M059J (cell line): ENCODE measurements at places on chromosomes 3 and 15.

- peak; percentile 41 for DNase-seq
Observed at GRCh38 chr3:114155370-114155821, 23.5 kb downstream of the DRD3 start.

DNA sequence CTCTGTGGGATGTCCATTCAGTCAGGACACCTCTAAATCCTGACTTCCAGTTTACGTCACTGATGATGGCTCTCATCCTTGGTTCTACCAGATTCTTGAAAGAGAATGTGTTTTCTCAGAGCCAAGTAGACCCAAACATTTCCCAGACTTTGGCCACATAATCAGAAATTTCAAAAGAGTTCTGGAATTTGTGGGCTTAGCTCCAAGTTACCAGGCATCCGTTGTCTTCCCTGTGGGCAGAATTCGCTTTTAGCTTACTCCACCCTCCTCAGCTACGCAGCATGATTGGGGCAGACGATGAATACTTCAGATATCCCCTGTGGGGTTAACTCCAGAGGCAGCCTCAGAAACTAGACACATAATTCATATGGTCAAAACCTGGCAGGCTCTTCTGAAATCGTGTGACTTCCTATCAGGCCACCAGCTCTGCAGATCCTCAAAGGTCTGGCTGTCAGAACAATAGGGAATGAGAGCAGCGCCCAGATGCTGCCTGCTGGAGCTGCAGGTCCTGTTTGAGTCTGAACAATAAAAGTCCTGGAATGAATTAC is 30.6 kb downstream of the CRTC3 start:
- peak; percentile 84 for DNase-seq

DNA sequence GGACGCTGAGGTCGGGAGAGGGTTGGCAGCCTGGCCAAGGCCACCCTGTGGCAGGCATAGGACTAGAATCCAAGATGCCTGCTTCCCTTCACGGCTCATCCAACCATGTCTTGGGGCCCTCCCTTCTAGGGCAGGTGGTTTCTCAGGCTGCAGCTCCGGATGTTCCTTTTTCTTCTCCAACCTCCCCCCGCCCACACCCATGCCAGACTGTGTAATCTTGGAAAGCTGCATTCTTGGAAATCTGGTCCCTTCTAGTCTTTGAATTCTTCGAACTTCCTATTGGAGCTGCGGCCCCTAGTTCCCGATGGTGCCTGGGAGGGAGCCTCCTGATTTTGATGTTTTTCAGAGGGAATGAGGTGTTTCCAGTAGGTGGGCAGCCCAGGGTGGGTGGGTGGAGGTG is 109.8 kb downstream of the FBLN2 start:
- no peak for DNase-seq

GRCh38 chr3:141881702-141882101 is 5.3 kb downstream of the ATP1B3 start:
- DNase-seq = no peak

DNA sequence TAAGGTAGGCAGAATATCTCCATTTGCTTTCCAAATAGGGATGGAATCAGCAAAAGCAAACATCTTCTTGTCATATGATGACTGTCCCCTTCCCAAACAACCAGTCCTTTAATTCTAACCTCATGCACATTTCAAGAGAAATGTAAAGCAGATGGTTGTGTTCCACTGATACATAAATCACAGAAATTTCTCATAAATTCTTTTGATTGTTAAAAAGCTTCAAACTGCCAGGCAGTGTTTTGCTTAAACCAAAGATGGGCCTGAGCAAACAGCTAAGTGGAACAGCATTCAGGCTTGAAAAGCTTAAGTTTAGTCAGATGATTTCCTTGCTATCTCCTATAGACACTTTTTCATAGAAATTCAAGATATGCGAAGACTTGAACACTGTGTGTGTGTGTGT is 74.3 kb upstream of the SOX2 start:
- DNase-seq = no peak

DNA sequence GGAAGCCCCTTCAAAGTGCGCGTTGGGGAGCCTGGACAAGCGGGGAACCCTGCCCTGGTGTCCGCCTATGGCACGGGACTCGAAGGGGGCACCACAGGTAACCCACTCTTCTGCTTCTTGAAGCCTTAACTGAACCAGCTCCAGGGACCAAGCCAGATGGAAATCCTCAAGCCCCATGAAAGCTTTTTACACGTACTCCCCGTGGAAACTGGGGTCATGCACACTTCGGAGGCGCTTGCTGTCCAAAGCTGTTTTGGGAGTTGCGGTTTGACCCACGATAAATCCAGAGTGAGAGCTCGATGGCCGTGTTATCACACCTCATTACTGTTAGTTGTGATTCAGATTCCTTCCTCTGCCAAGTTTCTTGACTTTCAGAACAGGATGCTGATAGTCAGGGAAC is 47.5 kb downstream of the DNASE1L3 start:
- DNase-seq = no peak

- peak; percentile 47 for DNase-seq
Observed at GRCh38 chr15:31489801-31490646, 163.4 kb downstream of the KLF13 start.

DNA sequence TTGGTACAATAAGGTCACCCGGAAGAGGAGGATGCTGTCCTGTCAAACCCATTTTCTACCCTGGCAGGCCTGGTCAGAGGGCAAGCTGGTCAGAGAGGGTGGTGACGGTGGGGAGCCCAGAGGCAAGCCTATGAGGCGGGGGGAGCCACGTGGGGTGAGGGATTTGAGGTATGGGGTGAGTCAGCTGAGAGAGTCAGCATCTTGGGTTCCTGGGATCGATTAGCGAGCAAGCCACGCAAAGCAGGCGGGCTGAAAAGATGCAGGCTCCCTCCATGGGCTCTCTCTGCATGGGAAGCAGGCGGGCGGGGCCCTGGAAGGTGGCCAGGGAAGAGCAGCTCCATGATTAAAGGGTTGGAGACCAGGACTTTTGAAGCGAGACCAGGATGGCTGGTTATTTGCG is 48.1 kb downstream of the MAGEF1 start:
- peak; percentile 52 for DNase-seq

- DNase-seq = peak; percentile 54
Observed at GRCh38 chr3:99330281-99330680, 308.1 kb upstream of the COL8A1 start.
